ENCODE measurements at places on chromosomes 11 and 22.

DNA sequence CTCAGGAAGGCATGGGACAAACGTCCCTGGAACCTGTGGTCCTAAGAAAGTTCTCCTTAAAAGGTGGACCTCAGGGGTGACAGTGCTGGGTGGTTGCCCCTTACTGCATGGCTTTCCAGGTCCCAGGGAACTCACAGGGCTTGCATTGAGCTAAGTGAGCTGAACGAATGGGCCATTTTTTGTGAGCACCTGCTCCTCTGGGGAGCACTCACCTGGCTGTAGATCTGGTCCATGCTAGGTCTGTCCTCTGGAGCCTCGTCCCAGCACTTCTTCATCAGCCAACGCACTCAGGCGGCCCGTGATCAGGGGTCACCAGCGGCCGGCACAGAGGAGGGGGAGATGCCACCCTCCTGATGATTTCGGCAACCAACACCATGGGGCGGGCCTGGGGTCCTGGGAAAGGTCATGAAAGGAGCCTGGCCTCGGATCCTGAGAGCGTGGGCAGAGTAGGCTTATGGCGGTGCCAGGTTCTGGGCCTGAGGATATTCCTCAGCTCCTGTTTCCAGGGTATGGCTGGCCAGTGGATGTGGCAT, 36.8 kb upstream of the LRRC32 start:
- DNase-seq: no peak

- no peak for DNase-seq
Observed at GRCh38 chr22:20524004-20524481, 16.6 kb downstream of the MED15 start.

- no peak for DNase-seq
Observed at GRCh38 chr11:36365907-36366306, 69.8 kb downstream of the PRR5L start.

DNA sequence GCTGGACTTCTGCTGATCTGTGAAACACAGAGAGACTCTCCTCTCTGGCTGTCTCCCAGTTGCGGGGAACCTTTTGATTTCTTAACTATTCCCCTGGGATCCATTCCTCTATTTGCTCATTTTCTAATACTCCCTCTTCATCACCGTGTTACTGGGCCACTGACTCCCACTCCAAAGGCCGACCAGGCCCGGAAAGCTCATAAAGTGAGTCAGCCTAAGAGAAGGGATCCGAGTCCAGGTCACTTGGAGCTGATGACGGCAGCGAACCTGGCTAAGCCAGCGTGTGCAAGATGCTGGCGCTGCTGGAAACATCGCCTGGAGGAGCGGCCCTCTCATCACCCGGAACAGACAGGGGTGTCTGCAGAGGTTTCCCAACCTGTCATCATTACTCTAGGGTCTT, 112.8 kb downstream of the FBXO7 start:
- DNase-seq: no peak

GRCh38 chr11:123247496-123247799, 52.4 kb upstream of the CLMP start:
- DNase-seq: no peak

- no peak for DNase-seq
Observed at GRCh38 chr11:41177791-41178190, 281.7 kb downstream of the LRRC4C start.

- DNase-seq: no peak
Observed at GRCh38 chr22:21589396-21589795, 21.9 kb downstream of the UBE2L3 start.

DNA sequence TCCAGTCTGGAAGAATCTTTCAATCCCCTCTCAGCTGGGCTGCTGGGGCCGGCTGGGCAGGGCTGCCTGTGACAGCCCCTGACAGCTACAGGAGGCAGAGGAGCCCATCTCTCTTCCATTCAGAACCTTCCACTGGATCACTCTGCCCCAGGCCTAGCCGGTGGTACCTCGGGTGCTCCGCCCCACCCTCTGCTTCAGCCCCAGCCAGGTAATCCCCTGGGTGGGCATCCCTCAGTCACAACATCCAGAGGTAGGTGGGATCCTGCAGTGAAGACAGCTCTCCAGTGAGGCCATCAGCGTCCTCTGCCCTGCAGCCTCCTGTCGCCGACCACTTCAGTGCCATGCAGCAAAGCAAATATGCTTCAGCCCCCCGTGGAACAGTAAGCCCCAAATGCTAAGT, 223.7 kb downstream of the DSCAML1 start:
- no peak for DNase-seq

- DNase-seq: no peak
Observed at GRCh38 chr11:13952221-13952620, 10.3 kb upstream of the SPON1 start.

DNA sequence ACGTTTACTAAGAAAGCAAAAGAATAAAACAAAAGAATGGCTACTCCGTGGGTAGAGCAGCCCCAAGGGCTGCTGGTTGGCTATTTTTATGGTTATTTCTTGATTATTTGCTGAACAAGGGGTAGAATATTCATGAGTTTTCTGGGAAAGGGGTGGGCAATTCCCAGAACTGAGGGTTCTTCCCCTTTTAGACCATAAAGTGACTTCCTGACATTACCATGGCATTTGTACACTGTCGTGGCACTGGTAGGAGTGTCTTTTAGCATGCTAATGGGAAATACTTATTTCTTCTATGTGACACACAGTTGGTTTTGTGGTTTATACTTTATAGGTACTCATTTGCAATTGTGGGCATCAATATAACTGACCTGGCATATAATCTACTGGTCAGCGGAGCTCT, 56.3 kb downstream of the SLN start:
- no peak for DNase-seq

GRCh38 chr22:49767355-49768062, 60.2 kb downstream of the BRD1 start:
- DNase-seq: no peak

GRCh38 chr11:102225689-102226568, 91.4 kb upstream of the BIRC3 start:
- DNase-seq: no peak

GRCh38 chr22:26767351-26768155, 110.2 kb downstream of the MIAT start:
- no peak for DNase-seq

GRCh38 chr11:4183410-4184057, 88.9 kb downstream of the RRM1 start:
- no peak for DNase-seq

- no peak for DNase-seq
Observed at GRCh38 chr11:27907530-27907929, 200.4 kb downstream of the KIF18A start.

DNA sequence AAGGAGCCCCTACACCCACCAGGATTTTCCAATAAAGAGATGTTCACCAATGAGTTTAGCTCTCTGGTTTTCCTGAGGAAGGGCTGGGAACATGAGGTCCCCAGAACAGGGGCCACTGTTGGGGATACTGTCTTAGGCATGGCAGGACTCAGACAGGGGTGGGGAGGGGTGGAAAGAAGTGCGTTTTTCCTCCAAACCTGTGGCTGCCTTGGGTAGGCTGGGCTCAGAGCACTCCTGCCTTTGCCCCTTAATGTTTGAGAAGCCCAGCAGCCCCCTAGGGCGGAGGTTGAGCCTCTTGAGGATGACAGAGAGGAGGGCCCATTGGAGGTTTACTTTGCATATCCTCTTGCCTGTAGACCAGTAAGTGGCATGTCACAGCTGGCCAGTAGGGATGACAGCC, 10.6 kb downstream of the MTFP1 start:
- no peak for DNase-seq

- DNase-seq: peak; percentile 15
Observed at GRCh38 chr11:112255067-112255720, 5.5 kb downstream of the PLET1 start.

DNA sequence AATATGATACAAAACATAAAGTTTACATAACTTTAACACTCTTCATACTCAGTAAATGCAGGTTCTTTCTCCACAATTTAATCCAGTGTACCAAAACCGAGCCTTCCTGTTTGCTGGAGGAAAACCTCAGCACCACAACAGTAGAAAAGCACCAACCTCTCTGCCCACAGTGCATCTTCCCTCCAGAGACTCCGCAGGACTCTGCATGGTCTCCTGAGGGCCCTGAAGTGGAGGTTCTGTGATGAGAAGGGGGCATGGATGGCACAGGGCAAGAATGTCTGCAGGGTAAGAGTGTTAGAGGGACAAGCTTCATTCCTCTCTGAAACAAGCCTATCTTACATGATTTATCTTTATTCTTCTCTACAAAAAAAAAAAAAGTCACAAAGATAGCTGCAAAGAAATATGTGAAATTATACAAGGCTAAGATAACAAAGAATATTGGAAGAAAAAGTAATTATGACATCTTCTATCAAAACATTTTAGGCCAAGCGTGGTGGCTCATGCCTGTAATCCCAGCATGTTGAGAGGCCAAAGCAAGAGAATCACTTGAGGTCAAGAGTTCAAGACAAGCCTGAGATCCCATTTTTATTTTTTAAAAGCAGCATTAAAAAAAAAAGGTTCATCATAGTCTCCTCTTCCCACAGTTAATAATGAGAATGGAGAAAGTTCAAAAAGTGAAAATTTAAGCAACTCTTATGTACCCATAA, 102.0 kb downstream of the VPREB1 start:
- no peak for DNase-seq

DNA sequence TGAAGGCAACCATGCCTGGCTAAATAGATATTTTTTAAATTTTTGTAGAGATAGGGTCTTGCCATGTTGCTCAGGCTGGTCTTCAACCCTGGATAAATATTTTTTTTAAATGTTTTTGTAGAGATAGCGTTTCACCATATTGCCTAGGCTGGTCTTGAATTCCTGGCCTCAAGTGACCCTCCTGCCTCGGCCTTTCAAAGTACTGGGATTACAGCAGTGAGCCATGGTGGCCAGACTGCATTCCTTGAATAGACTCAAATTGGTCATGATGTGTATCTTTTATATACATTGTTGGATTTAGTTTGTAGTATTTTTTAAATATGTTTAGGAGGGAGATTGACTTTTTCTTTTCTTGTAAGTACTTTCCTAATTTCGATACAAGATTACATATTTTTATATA, 325.7 kb upstream of the C11orf87 start:
- DNase-seq: no peak

DNA sequence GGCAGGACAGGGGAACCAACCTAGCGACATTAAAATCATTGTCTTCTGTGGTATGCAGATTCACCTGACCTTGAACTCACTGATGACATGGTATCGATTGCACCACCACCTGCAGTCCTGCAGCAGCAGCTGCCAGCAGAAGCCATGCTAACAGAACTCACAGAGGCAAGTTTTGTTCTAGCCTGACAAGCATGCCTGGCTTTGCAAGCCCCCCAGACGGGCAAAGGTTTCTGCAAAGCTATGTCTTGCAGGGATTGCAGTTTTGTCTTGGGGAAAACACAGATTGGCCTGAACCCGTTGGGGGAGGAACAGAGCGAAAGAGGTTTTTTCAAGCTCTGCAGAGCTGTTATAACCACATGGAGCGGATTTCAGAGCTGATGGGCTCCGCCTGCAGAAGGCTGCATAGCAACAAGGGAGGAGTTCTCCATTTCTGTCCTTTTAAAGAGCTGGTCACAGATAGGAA, 221.0 kb downstream of the HIPK3 start:
- peak; percentile 23 for DNase-seq

DNA sequence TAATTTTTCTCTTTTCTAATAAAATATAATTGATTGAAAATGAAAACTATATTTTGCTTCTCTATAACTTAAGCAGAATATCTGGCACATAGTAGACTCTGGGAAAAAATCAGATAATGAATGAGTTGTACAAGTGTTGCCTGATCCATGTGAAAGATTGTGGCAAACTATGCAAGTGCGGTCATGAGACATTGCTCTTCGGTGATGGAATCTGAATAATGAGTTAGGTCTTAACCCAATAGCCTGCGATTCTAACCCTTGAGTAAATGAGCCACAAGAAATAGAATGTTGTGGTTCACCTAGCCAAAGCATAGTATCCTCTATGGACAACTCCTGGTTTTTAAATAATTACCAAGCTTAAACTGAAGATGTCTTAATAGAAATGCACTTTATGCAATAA, 333.7 kb upstream of the LUZP2 start:
- DNase-seq: no peak

GRCh38 chr11:67006029-67006884, 16.7 kb upstream of the SYT12 start:
- no peak for DNase-seq

DNA sequence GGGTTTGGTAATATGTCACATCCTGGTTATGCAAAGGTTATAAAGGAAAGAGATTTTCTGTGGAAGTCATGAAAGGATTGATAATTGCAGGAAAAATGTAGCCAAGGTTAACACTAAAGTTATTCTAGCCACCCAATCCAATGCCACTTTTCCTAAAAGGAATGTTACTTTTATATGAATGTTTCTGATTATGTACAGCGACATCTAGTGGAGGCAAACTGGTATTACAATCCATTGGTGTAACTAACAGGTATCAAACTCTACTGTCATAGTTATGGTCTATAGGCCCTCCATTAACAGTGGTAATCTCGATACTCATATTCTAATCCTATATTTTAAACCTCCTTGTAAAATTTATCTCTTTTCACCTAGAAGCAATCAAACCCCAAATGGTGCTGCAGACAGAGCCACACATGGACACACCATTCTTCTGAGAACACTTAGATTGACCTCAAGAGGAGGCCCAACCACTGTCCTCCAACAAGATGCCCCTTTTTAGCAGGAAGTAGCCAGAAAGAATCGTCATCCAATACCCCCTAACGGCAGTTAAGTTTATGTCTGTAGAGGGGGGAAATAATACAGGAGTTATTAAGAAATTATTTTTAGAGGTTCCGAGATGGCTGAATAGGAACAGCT, 74.9 kb upstream of the RAG2 start:
- DNase-seq: no peak

- no peak for DNase-seq
Observed at GRCh38 chr22:39574779-39575551, 4.4 kb downstream of the CACNA1I start.

DNA sequence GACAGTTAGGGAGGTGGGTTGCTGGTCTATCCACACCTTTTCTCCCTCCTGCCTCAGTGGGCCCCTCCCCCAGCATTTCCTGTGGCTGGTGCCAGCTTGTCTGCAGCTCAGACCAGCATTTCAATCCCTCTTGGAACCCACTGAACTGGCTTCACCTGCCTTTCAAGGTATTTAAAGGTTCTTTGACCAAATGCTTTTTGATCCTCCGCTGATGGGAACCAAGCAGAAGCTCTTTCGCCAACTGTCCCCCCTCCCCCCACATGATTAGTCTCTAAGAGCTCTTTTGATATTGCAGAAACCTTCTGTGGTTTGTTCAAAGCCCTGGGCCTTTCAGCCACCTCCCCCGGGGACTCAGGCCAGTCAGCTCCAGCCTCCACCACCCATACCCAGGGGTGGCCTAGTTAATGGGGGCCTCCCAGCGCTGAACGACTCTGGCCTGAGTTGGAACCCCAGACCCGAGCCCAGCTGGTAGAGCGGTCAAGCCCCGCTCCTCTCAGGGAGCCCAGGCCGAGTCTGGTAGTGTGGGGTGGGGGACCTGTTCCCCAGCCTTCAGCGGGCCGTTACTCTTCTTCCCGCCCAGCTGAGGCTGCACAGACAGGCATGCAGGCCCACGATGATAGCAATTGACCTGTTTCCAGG, 6.0 kb upstream of the SYT7 start:
- no peak for DNase-seq

GRCh38 chr11:134958870-134959269, 546.8 kb upstream of the B3GAT1 start:
- no peak for DNase-seq

Measured in large intestine (tissue), 12 donors.